ENCODE measurements at places on chromosomes 3 and 15.

- DNase-seq, result no peak
These were observed 887.4 kb upstream of the ROBO1 start for GRCh38 chr3:80655216-80655615.

GRCh38 chr15:44075535-44075934, 119.5 kb downstream of the FRMD5 start:
- DNase-seq, result no peak

DNA sequence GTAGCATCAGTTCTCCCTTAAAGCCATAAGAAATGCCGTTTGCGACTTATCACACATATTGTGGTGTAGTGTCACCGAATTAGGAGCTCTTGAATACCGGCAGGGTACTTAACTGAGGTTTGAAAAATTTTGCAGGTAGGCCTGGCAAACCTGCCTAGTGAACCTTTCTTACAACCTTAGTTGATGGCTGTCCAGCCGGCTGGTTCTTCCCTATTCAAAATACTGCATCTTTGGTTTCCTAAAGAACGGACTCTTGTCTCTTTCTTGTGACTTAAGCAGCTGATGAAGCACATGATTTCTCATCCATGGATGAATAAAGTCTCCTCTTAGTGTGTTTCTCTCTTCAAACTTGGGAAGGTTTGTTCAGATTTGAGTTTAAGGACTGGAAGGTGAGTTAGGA, 1.5 kb downstream of the RAB7A start:
- no peak for DNase-seq

GRCh38 chr3:72054976-72055375, 270.0 kb upstream of the PROK2 start:
- DNase-seq, result no peak

DNA sequence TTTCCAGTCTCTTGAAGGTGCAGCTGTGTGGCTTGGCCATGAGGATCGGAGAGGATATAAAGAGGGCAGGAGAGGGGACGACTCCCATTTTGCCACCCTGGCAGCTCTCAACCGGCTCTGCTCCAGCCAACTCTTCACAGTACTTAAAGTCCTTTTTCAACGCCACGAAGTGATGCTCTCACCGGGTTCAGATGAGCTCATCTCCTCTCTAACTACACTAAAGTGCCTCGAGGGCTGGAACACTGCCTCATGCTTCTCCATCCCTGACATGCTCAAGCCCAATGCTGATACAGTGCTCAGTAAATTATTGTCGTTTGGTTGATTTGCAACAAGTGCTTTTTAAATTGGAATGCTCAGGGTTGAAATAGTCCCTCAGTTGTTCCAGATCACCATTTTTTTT, 97.8 kb downstream of the GTPBP8 start:
- peak; percentile 40 for DNase-seq

- DNase-seq, result peak; percentile 3
These were observed 110.6 kb downstream of the ETFA start for GRCh38 chr15:76200641-76201105.

GRCh38 chr15:71627188-71627587, 183.2 kb upstream of the NR2E3 start:
- DNase-seq, result no peak

- no peak for DNase-seq
These were observed 136.8 kb downstream of the FNDC3B start for GRCh38 chr3:172176061-172176770.

DNA sequence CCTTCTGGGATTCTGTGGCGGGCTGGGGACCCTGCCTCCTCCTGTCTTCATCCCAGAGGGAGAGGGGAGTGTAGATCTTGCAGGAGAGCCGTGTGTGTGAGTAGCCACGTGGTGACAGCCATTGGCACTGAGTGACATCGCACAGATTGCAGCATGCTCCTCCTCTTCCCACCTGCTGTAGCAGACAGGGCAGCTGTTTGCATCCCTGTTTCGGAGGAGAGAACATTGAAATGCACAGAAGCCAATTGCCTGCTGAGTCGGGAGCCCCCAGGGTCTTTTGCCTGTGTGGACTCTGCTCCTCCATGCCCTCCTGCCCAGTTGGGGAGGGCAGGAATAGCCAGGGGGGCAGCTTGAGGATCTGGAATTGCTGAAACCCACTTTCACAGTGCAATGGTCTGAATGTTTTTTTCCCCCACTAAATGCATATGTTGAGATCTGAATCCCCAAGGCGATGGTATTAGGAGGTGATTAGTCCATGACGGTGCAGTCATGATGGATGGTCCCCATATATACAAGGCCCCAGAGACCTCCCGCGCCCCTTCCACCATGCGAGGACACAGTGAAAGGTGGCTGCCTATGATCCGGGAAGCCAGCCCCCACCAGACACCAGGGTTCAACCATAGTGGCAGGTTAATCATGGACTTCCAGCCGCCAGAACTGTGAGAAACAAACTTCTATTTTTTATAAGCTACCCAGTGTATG, 66.8 kb downstream of the CHRNA7 start:
- no peak for DNase-seq

GRCh38 chr3:46214751-46215352, 6.7 kb upstream of the CCR1 start:
- DNase-seq, result no peak

- DNase-seq, result no peak
These were observed 10.1 kb upstream of the CCDC80 start for GRCh38 chr3:112651071-112651470.

GRCh38 chr3:173789530-173790162, 392.1 kb downstream of the NLGN1 start:
- DNase-seq, result no peak

- no peak for DNase-seq
These were observed 386 bp downstream of the SQOR start for GRCh38 chr15:45635191-45635638.

DNA sequence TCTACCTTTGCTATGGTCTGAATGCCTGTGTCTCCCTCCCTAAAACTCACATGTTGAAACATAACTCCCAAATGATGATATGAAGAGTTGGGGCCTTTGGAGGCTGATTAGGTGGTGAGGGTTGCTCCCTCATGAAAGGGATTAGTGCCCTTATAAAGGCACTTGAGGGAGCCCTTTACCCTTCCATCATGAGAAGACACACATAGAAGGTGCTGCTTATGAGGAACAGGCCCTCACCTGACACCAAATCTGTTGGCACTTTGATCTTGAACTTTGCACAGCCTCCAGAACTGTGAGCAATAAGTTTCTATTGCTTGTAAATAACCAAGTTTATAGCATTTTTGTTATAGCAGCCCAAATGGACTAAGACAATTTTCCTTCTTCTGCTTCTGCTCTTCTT, 76.2 kb upstream of the ADAMTS9 start:
- no peak for DNase-seq

- DNase-seq, result no peak
These were observed 15.4 kb downstream of the PLSCR1 start for GRCh38 chr3:146529021-146529420.

GRCh38 chr3:157190380-157190872, 30.5 kb upstream of the CCNL1 start:
- no peak for DNase-seq

DNA sequence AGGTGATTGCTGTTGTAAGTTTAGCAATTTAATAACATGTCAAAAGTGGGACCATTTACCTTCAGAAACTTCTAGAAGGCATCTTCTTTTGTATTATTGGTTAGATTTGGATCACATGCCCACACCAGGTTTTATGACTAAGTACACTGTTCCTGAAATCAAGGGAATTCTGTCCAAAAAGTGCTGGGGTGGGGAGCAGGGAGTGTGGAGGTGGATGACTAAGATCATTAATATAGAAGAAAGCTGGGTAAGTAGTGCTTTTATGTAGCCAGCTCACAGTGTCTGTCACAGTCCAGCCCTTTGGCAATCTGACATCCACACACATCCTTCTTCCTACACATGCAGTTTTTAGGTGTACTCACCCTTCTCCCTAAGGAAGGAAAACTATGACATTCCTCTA, 120.0 kb downstream of the TMCO5A start:
- no peak for DNase-seq

GRCh38 chr3:133840767-133841166, 35.2 kb downstream of the SRPRB start:
- DNase-seq, result no peak

DNA sequence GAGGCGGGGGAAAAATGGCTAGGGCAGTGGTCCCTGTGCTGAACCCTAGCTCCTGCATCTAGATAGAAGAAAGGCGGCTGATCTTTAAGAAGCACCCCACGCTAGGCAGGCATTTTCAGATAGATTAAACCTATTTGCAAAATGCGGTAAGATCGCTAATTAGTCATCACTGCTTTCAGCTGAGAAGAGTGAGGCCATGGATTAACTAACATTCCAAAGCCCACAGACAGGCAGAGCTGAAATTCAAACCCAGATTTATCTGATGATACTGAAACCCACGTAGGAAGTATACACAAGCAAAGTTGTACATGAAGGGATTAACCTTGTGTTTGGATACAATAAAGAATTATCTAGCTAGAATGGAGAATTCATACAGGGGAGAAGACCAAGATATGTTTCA, 4.8 kb downstream of the ADPGK start:
- DNase-seq, result no peak

DNA sequence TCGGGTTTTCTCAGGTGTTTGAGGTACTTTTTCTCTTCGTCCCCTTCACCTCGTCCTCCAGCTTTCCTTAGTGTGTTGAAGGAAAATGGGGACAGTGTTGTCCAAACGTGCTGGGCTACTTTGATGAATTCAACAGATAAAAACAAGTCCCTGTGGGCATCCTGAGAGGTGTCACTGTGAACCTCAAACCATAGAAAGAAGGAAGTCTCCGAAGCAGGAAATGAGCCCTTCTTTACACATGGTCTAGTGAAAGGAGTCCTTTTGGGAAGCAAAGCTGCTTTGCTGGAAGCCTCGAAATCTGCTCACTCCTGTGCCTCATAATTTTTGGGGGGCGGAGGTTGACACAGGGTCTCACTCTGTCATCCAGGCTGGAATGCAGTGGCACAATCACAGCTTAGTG, 10.6 kb downstream of the IL17RB start:
- no peak for DNase-seq

GRCh38 chr3:11306817-11307589, 34.8 kb downstream of the ATG7 start:
- no peak for DNase-seq

DNA sequence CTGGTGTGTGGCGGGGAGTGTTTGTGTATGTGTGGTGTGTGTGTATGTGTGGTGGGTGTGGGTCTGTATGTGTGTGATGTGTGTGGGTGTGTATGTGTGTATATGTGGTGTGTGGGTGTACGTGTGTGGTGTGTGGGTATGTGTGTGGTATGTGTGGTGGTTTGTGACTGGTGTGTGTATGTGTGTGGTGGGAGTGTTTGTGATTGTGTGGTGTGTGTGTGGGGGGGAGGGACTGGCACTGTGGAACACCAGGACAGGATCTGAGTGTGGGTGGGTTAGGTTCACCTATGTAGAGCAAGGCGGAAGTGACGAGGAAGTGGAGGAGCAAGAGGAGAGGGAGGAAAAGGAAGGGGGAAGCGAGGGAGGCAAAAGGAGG, 510.8 kb downstream of the SHQ1 start:
- no peak for DNase-seq

GRCh38 chr15:44195151-44195740, at the start of gene FRMD5:
Gene FRMD5, minus strand, starts transcription at chr15:44195271.
- DNase-seq, result peak; percentile 95

DNA sequence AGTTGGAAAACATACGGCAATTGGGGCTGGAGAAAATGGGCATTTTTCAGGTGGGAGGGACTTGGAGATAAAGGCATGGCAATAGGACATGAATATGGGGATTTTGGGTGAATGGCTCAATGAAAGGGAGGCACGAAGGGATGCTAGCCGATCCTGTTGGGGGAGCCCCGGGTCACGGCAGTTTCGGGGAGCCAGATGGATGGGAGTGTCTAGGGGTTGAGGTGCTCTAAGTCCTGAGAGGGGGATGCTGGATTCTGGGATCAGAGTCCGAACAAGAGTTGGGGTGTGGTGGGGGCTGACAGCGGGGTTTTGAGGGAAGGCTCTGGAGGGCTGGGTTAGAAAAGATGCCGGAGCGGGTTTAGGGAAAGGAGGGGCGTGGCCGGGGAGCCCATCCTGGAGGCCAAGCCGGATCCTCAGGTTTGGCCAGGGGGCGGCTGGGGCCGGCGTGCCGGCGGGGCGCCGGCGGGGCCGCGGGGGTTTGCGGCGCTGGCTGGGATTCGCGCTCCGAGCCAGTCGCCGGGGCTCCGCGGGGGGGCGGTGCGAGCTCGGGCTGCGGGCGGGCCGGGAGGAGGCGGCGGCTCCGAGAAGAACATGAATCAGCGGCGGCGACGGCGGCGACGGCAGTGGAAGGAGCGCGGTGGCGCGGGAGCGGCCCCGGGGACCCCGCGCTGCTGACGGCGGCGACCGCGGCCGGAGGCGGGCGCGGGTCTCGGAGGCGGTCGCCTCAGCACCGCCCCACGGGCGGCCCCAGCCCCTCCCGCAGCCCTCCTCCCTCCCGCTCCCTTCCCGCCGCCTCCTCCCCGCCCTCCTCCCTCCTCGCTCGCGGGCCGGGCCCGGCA, at the start of gene TYRO3:
Gene TYRO3, plus strand, starts transcription at position 813 of the 839 bp plus-strand sequence. CDS start 46 bp downstream, outside the sequence.
- DNase-seq, result peak; percentile 63

GRCh38 chr15:100095541-100096247, 246.1 kb downstream of the ADAMTS17 start:
- DNase-seq, result no peak

DNA sequence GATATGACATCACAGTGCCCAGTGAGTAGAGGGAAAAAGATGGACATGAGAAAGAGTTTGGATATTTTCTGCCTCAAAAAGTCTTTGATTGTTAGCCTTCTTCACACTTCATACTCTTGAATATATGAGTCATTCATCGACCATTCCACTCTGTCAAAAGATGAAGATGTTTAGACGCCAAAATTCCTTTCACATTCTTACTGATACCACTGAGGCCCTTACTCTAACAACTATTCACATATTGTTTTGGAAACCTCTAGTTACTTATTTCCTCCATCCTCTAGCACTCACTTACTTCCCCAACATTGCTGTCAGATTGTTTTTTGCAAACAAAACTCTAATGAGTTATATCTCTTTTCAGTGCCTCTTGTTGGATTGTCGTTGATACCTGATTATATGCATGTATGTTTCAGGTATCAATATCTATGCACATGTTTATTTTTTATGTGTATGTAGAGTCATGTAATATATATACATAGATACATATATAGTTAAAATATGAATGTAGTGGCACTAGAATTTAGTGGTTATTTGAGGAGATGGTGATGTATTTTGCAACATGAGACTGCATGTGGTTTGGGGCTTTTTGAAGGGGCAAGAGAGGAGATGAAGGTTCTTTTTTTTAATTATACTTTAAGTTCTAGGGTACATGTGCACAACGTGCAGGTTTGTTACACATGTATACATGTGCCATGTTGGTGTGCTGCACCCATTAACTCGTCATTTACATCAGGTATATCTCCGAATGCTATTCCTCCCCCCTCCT, 40.0 kb upstream of the OR5H6 start:
- no peak for DNase-seq

- no peak for DNase-seq
These were observed 13.4 kb downstream of the ADAM10 start for GRCh38 chr15:58736018-58736643.

DNA sequence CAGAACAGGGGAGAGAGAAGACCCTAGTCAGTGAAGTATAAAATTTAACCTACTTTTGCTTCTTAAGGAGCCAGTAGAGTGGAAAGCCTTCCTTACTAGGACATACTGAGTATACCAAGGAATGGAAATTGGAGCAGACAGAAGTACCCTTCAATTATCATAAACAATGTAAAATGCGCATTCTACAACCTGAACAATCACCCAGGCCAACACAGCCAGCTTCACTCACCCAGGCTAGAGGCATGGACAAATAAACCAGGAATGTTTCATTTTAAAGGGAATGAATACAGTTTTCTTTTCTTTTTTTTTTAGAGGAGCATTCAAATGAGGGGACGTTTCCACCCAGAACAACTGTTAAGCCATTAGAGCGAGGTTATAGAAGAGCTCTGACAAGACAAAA, 41.9 kb upstream of the PLXND1 start:
- no peak for DNase-seq

All from NCI-H446 (cell line).